CD4-positive, alpha-beta T cell treated with Interleukin-21 for 1 hour (primary cell): ENCODE measurements at places on chromosomes 12 and 14.

GRCh38 chr14:64722842-64723447 lies 18.7 kb downstream of the PLEKHG3 start:
- DNase-seq: peak; percentile 58

DNA sequence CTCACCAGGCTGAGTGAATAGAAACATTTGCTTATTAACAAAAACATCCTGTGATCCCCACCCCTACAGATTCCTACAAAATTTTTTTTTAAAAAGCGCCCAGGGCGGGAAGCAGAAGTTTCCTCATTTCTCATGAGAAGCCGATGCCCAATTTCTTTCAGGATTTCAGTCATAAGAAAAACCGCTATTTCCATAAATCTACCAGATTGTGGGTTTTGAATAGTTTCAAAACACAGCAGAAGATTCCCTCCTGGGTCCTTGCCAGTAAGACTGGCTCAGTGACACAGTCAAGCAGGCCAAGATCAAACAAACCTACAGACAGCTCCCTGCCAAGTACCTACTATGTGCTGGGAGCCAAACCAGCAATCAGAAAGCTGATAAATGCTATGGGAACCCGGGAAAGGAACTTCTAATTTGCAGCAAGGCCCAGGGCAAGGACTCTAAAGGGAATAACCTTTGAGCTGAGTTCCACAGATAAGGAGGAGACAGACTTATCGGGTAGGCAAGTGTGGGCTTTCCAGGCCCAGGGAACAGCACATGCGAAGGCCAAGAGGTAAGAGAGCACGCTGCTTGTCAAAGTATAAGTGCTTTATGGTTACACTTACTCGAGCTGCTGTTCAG lies 68.7 kb downstream of the CCDC88C start:
- DNase-seq: no peak

DNA sequence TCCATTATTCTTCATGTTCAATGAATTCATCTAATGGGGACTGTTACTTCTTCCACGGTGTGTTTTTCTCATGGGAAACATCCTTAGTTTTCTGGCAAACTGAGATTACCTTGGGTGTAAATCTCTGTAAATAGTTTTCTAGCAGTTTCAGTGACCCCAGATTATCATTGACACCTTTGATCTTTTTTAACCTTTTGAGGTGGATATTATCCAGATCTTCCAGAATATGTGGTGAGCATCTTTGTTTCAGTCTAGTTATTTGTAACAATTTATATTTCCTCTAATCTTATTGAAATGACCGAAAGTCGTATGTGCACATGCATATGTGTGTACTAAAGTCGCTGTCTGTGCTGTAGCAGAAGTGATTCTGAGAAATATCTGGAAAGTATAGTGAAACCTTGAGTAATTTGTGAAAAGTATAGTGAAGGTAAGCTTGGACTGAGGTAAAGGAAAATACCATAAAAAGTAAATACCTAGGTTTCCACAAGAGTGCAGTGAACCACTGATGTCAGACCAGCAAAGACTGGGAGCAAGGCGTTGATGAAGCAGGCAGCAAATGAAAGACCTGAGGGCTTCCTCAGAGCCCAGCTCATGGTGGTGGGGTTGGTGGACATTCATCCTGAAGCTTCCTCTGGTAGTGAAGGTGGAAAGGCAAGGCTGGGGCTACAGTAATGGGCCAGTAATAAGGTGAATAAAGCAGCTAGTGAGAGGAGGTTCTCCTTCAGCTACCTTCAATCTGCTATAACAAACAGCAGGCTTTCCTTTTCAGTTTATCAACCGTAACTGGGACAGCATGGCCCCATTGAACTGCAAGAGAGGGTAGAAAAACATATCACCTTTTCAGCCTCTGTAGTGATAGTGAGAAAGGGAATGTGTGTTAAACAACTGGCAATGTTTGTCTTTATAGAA lies 480.2 kb upstream of the FBXO33 start:
- no peak for DNase-seq

GRCh38 chr12:86950444-86950843 lies 694.3 kb upstream of the MGAT4C start:
- DNase-seq: no peak

- DNase-seq: peak; percentile 48
Observed at GRCh38 chr14:21382886-21383847, 652 bp downstream of the SUPT16H start.

DNA sequence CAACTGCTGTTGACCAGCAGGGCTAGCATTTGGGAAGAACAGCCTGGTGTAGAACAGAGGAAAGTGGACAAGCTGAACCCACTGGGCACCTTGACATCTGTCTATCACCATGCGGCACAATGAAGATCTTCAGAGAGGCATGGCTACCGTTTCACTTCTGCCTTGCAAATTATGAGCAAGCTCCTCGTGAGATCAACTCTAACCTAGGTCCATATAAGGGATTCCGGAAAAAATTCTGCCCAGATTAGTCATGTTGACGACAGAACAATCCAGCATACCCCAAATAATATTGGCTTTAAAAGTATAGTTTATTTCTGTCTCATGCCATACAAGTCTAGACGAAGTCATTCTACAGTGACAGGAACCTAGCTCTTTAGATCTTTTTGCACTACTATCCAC lies 91.6 kb upstream of the ATF7IP start:
- no peak for DNase-seq

DNA sequence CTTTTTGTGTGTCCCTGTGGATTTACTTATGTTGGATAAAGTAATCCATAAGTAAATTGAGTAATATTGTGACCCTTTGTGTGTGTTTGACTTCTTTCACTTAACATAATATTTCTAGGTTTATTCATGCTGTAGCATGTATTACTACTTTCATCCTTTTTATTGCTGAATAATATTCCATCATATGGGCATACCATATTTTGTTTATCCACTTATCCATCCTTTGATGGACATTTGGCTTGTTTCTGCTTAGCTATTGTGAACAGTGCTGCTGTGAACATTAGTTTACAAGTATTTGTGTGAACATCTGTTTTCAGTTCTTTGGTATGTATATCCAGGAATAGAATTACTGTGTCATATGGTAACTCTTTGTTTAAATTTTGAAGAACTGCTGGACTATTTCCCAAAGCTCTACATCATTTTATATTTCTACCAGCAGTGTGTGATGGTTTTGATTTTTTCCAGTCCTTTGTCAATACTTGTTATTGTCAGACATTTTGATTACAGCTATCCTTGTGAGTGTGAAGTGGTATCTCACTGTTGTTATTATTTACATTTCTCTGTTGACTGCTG lies 25.2 kb downstream of the G2E3 start:
- DNase-seq: no peak

DNA sequence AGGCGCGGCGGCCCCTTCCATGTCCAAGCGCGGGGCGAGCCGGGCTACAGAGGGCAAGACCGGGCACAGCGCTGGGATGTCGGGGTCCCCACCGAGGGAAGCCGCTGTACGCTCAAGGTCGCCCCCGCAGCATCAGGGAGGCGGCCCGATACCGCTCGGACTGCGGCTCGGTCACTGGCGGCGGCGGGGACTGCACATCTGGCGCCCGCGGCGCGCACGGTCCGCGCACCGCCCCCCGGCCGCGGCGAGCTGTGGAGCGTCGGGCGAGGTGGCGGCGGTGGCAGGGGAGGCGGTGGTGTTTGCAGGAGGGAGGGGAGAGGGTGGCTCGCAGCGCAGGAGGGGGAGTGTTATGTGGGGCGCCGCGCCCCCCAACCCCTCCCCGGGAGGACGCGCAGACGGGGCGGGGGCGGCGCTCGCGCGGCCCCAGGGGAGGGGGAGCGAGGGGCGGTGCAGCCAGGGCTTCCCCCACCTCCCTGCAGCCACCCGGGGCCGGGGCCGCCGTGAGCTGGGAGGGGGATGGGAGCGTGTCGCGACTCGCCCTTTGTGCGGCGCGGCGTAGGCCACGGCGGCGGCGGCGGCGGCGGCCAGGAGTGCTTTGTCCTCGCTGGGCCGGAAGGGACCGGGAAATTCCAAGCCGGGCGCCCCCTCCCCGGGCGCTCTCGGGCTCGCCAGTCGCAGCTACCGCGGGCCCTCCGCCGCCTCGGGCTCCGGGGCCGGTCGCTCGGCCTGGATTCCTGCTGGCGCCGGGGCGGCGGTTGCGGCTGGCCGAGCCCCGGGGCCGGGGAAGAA lies at the start of gene NUAK1:
Gene NUAK1, minus strand, starts transcription at position 322 of the 789 bp plus-strand sequence. Its CDS starts 301 bp downstream, at position 21.
- peak; percentile 2 for DNase-seq

GRCh38 chr14:56284641-56285040 lies 166.4 kb downstream of the PELI2 start:
- no peak for DNase-seq

DNA sequence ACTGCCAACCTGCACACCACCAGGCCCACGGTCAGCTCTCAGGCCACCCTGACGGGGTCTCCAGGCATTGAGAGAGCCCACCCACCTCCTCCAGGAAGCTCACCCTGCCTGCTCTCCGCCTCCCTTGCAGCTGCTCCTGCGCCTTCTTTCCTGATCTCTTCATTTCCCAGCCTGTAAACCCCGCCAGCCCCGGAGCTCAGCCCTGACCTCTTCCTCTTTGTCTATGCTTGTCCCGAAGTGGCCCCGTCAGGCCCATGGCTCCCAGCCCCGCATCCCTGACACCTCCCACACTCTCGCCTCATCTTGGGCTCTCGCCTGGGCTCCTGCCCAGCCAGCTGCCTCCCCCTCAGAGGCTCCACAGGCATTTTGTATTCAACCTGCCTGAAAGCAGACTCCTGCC lies 139.3 kb downstream of the CALM1 start:
- no peak for DNase-seq

DNA sequence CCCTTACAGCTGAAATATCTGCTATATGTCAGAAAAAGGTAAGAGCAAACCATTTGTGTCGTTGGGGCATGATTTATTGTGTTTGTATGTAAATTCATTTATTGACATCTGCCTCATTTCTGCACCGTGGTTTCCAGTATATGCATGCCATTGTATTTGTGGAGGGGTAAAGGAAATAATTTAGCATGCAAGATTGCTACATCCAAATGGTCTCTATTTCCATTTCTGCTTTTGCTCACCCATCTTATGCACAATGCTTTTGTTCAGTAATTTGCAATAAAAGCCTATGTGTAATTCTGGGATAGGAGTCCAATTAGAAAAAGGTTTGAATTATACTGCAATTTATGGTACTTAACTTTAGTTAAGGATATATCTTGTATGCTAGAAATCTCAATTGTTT lies 101.8 kb downstream of the UNC79 start:
- no peak for DNase-seq

- no peak for DNase-seq
Observed at GRCh38 chr12:107533218-107533617, 152.4 kb upstream of the PWP1 start.

DNA sequence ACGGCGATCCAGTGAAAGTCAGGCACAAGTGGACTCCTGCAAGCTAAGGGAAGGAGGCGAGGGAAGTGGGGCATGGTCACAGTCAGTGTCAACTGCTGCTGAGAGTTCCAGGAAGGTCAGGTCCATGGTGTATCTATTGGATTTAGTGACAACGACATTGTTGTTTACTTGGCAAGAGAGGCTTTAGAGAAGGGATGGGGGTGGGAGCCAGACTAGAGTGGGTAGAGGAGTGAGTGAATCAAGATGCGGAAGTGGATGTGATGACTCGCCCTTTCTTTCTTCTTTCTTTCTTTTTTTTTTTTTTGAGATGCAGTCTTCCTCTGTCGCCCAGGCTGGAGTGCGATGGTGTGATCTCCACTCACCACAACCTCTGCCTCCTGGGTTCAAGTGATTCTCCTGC lies 12.5 kb downstream of the P2RX7 start:
- DNase-seq: no peak

DNA sequence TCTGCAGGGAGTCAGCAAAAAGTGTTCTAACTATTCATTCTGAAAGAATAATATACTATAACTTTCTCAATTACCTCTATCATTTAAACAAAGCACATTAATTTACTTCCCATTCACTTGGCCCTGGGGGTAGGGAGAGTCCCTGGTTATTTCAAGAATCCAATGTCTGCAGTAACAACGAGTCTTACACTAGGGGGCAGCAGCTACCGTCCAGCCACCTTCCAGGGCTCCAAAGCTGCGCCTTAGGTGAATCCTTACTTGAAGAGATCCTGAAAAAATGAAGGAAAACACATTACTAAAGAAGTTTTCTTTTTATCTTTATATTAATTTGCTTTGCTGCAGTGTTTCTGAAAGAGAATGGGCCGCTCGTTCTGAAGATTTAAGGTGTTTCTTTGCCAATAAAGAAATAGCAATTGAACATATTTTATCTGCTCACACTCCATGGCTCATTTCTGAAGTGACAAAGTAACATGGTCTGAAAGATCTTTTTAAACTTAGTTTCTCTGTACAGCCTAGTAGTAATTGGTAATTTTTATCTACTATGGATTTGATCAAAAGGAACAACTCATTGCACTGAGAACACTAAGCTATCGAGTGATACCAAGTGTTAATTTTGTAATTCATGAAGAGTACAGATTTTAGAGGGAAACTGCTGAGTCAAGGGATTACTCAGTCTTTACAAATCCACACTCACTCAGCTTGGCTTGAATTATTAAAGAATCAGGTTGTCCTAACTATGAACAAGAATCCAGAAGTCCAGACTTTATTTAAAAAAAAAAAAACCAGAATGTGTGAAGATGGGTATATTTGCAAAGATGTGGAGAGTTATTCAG lies 27.6 kb downstream of the BHLHE41 start:
- peak; percentile 58 for DNase-seq

GRCh38 chr12:225012-225411 lies 11.1 kb upstream of the SLC6A12 start:
- DNase-seq: no peak

DNA sequence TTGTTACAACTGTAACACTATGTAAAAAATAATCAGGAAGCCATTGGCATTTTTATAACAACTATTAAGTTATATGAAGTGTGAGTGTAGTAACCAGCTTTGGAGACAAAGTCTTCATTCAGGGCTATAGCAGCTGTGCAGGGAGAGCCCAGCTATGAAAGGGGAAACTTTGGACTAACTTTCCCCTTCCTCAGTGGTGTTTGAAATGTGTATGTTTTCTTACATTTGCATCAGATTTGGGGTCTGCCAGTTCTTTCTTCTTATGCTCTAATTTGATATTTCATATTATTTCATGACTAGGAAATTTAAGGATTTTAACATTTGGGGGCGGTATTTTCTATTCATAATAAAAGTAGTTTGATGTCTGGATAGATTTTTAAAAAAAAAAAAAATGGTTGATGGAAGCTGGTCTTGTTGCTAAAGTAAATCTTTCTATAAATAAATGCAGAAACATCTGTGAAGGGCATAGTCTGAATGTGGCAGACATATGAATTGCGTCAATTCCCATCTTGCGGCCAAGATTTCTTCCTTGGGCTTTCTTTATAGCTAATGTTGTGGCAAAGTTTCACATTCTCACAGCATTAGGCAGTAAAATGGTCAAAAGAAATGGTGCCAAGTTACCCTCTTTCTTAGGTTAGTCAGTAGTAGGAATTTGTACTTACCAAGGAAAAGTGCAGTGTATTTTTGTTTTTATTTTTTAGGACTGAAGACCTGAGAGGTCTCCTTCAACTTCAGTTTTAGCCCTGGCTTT lies 35.6 kb downstream of the RASSF8 start:
- DNase-seq: no peak
